ENCODE measurements at places on chromosomes 3 and 15. TPM values are rescaled to one million over a fixed set of nuclear protein-coding genes. Genes with fewer than 3 reads are reported as not detected.

The IGSF10 gene
- polyA plus RNA-seq = 3.5 TPM

The TLE3 gene
- 35.5 TPM for polyA plus RNA-seq

The SLC22A13 gene
- 4.4 TPM for polyA plus RNA-seq

The GNAT1 gene
- polyA plus RNA-seq = not detected

The KLF15 gene
- 11.3 TPM for polyA plus RNA-seq

The ARPIN gene
- polyA plus RNA-seq = 33.1 TPM

The A4GNT gene
- 1.8 TPM for polyA plus RNA-seq

DNA sequence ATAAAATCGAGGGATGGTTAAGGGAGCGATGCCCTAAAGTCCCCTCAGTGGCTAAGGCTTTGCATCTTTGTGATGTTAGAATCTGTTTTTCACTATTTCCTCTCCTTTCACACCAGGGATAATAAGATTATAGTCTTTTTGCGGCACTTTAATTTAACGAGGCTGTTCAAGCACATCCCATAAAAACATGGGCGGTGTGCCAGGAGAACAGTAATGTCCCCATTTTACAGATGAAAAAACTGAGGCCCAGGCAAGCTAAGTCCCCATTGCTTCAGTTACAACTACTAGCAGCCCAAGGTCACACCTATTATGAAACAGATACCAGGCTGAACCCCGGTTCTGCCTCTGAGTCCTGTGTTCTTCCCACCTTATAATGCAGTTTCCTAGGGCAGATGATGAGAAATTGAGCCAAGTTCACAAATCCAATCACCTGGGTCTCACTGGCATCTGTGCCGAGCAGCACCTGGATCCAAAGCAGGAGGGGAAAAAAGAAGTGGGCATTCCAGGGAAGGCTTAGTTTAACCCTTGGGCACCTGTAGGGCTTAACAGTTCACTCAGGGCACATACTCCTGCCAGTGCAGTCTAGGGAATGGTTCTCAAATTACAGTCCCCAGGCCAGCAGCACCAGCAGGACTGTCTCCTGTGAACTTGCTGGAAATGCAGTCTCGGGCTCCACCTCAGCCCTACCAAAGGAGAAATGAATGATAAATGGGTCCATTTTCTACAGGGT is 169.3 kb downstream of the RAB11A start:
- DNase-seq = no peak

GRCh38 chr3:195458316-195458717 is 15.5 kb upstream of the ACAP2 start:
- DNase-seq = no peak

GRCh38 chr3:119783883-119784282 is 2.0 kb downstream of the NR1I2 start:
- DNase-seq = no peak

DNA sequence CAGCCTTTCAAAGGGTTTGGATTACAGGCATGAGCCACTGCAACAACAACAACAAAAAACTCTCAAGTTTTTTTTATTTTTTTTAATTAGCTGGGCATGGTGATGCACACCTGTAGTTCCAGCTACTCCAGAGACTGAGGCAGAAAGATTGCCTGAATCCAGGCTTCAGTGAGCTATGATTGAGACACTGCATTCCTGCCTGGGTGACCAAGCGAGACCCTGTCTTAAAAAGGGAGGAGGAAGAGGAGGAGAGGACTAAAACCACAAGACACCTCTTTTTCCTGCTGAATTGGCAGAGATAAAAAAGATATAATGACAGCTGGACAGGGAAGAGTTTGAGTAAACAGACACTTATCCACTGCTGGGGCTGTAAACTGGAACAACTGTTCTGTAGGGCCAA is 22.7 kb upstream of the CHRNB4 start:
- DNase-seq = no peak

GRCh38 chr3:15651396-15651795 is 49.9 kb downstream of the BTD start:
- no peak for DNase-seq

GRCh38 chr3:158961911-158962310 is 160.1 kb downstream of the MFSD1 start:
- no peak for DNase-seq

DNA sequence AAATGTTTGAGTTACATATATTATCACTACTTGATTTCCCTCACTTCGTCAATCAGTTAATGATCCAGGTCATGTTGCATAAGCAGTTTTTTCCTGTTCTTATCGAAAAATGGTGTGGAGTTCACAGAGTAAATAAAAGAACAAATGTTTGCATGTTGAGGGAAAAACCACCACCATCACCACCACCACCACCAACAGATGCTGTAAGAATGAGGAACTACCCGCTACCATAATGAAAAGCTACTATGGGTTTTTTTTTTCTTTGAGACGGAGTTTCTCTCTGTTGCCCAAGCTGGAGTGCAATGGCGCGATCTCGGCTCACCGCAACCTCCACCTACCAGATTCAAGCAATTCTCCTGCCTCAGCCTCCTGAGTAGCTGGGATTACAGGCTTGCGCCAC is 27.6 kb downstream of the RUBCN start:
- no peak for DNase-seq

GRCh38 chr3:21435871-21436270 is 315.1 kb downstream of the ZNF385D start:
- peak; percentile 18 for DNase-seq

DNA sequence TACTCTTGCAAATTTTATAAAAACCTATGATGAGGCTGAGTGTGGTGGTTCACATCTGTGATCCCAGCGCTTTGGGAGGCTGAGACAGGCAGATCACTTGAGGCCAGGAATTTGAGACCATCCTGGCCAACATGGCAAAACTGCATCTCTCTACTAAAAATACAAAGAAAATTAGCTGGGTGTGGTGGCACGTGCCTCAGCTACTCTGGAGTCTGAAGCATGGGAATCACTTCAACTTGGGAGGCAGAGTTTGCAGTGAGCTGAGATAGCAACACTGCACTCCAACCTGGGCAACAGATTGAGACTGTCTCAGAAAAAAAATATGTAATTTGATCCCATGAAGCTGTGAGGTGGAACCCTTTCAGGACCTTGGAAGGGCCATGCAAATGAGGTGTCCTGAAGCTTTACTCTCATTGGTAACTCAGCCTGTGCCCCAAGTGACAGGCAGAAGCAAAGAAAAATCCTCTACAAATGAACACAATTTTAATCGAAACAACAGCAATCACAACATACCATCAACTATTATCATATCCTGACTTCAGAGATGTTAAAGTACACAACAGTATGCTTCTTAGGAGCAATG is 84.6 kb upstream of the CDV3 start:
- DNase-seq = no peak

GRCh38 chr3:14265246-14265962 is 86.8 kb downstream of the LSM3 start:
- no peak for DNase-seq

DNA sequence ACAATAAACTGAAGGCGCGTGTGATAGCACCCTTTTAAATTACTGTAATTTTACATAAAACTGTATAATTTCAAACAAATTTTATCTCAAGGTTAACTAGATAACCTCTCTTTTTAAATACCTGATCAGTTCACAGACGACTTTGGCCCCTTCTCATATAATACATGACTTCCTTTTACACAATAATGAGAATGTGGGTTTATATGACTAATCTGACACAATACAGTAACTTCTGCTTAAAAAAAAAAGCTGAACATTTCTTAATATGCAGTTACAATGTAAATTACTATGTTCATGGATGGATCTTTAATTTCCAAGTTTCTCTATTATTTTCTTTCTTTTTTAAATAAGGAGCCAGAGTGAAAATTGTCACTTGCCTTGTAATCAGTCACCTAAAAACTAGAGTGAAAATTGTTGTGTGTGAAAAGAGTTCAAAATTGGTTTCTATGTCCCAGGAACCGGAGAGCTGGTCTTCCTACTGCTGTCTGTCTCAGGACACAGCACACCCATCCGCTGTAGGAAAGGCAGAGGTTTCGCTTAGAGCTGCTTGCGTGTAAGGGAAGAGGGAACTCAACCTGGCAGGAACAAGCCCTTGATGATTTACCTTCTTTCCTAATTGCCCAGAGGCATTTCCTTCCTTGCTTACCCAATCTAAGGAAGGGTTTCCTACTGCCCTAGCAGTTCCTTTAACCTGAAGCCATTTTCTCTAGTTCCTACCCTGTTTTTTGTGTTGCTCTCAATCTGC is 33.3 kb downstream of the PLD1 start:
- no peak for DNase-seq

All from left kidney (tissue), 8 donors.